ENCODE measurements at places on chromosomes 11 and 22.

DNA sequence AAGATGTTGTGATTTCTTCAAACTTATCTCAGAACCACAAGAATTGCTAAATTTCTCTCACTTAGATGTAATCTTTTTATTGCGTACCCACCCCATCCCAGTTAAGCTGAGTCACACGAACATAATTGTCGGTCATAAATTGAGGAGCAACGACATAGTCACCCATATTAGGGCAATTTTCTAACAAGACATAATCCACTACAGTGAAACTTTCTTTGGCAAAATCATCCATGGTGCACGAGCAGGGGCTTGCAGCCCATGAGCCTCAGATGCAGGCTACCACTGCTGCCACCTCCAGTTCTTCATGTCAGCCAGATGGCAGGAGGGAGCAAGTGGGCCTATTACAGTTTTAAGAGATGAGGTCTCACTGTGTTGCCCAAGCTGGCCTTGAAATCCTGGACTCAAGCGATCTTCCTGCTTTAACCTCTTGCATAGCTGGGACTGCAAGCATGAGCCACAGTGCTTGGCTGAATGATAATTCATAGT is 70.3 kb upstream of the GRK2 start:
- no peaks in the 10 kb centered on the region for H3K4me1 ChIP-seq
- H3K27ac ChIP-seq, result no peak overlapping the region
- no peak overlapping the region for H3K4me3 ChIP-seq

DNA sequence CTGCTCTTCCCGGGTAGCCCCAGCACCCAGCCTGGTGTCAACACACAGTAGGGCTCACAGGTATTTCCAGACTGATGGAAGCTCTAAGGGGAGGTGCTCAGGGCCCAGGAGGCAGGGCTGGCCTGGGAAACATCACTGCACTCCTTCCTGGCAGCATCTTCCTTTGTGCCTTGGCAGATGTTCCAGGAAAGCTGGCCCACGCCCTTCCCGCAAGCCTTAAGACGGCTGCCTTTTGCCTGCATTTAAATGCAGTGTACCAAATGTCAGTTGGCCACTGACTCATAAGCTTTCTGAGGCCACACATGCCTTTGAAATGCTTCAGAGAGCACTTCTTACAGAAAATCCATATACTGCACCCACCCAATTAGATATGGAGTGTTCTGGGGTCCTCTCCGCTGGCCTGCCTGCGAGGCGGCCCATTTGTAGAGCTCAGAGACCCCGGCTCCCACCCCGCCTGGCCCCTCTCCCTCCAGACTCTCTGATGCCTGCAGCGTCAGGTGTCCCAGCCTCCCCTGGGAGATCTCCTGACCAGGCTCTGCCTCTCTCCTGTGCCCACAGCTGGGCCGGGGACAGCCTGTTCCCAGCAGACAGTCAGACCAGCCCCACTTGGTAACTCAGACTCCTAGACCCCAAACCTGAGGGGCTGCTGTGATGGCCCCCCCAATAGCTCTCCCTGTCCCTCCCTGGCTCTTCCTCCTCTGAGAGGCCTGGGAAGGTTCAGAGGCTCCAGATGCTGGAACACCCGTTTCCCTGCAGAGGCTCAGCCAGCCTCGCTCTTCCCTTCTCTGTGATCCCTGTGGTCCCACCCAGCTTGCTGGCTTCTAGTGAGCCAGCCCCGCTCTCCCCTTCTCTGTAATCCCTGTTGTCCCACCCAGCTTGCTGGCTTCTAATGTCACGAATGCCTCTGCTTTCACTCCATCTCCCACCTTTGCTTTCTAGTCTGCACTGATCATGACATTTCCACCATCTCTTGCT is 47.6 kb upstream of the THY1 start:
- H3K4me3 ChIP-seq, result no peak overlapping the region
- DNase-seq, result no peak
- no peaks in the 10 kb centered on the region for H3K27me3 ChIP-seq
- no peak overlapping the region for H3K27ac ChIP-seq
- H3K4me1 ChIP-seq, result no peaks in the 10 kb centered on the region

DNA sequence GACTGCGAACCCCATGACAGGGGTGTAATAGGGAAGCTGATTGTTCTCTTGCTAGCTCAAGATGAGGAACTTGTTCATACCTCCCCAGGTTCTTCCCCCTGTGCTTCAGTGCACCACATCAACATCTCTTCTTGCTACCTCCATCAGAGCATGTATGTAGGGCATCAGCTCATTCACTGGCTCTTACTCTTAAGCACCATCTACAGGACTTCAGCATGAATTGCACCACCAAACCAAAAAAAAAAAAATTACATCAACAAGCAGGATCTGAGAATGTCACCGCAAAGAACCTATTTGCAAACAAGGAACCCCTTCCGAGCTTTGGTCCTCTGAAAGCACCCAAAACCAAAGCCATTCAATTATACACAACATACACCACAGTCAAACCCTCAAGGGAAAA is 2226.5 kb upstream of the RAG2 start:
- no peaks in the 10 kb centered on the region for H3K4me1 ChIP-seq
- H3K27ac ChIP-seq, result no peak overlapping the region
- H3K27me3 ChIP-seq, result no peaks in the 10 kb centered on the region
- no peak overlapping the region for H3K4me3 ChIP-seq
- DNase-seq, result peak; percentile 15
- no peaks in the 10 kb centered on the region for H3K36me3 ChIP-seq

GRCh38 chr11:77401486-77402217 is 72.2 kb downstream of the PAK1 start:
- no peaks in the 10 kb centered on the region for H3K36me3 ChIP-seq
- H3K4me3 ChIP-seq, result no peak overlapping the region
- no peak for DNase-seq
- no peaks in the 10 kb centered on the region for H3K27me3 ChIP-seq
- 0 out of 2 replicates have a peak, but pooled peaks cover 3% of the 10 kb centered on the region for H3K4me1 ChIP-seq
- H3K27ac ChIP-seq, result no peak overlapping the region

GRCh38 chr11:20342347-20343141 is 21.0 kb upstream of the HTATIP2 start:
- H3K27me3 ChIP-seq, result no peaks in the 10 kb centered on the region
- no peak overlapping the region for H3K27ac ChIP-seq
- no peaks in the 10 kb centered on the region for H3K4me1 ChIP-seq
- no peak overlapping the region for H3K4me3 ChIP-seq
- DNase-seq, result no peak

DNA sequence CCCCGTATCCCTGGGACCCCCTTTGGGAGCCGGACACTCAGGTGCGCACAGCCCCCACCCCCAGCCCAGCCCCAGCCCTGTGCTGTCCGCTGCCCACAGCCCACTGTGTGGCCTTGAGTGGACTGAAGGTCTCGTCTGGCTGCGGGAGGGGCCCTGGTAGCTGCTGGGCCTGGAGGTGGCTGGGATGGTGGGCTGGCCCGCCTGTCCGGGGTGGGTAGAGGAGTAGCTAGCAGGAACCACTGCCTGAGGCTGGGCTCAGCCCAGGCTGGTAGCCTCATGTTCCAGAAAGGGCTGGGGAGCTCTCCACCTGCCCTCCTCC is 4.6 kb upstream of the MUC6 start:
- H3K27me3 ChIP-seq, result peaks cover 92% of the 10 kb centered on the region
- no peak overlapping the region for H3K27ac ChIP-seq
- no peaks in the 10 kb centered on the region for H3K4me1 ChIP-seq
- no peak for DNase-seq

DNA sequence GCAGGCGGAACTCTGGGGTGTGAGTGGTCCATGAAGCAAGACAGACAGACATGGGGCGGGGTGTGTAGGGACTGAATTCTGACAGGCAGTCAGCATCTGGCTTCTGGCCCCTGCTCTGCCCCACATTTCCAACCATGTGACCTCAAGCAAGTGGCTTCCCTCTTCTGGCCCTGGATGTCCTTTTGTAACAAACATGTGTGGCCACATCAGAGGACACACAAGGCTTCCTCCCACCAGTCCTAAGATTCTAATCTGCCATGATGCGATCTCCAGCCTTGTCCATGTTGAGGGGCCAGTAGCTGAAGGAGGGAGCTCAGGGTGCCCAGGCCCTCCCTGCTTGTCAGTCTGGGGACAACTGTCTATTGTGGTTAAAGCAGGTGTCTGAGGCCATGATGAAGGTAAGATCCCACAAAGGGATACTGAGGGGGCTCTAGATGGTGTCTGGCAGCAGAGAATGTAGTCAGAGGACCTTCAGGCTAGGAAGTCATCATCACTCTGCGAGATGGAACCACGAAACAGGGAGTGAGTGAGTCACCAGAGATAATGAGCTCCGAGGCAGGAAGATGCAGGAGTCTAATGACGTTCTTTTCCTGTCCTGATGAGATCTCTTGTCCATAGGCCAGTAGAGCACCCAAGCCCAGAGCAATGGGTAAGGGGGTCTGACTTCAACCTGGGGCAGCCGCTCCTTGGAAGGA is 27.4 kb downstream of the DRD2 start:
- no peak overlapping the region for H3K27ac ChIP-seq
- H3K36me3 ChIP-seq, result no peaks in the 10 kb centered on the region
- no peak overlapping the region for H3K4me3 ChIP-seq
- H3K4me1 ChIP-seq, result no peaks in the 10 kb centered on the region
- DNase-seq, result no peak

- no peaks in the 10 kb centered on the region for H3K27me3 ChIP-seq
- H3K36me3 ChIP-seq, result no peaks in the 10 kb centered on the region
- peak; percentile 58 for DNase-seq
These were observed 421.6 kb downstream of the METTL15 start for GRCh38 chr11:28529540-28530410.

DNA sequence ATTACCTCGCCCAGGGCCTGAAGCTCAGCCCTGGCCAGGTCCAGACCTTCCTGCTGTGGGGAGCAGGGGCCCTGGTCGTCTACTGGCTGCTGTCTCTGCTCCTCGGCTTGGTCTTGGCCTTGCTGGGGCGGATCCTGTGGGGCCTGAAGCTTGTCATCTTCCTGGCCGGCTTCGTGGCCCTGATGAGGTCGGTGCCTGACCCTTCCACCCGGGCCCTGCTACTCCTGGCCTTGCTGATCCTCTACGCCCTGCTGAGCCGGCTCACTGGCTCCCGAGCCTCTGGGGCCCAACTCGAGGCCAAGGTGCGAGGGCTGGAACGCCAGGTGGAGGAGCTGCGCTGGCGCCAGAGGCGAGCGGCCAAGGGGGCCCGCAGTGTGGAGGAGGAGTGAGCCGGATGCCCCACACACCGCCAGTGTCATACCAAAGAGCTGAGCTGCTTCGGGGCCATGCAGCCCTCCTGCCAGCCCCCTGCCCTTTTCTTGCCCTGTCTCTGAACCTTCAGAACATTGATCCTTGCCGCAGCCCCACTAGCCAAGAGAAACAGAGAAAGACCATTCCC is 2.4 kb upstream of the TMEM132A start:
- H3K36me3 ChIP-seq, result peaks cover 11% of the 10 kb centered on the region
- peaks cover 12% of the 10 kb centered on the region for H3K4me1 ChIP-seq
- H3K4me3 ChIP-seq, result no peak overlapping the region
- DNase-seq, result no peak

GRCh38 chr11:13465909-13466371 is 2.9 kb upstream of the BTBD10 start:
- peak; percentile 34 for DNase-seq
- no peaks in the 10 kb centered on the region for H3K27me3 ChIP-seq
- no peak overlapping the region for H3K27ac ChIP-seq
- H3K4me1 ChIP-seq, result peaks cover 10% of the 10 kb centered on the region
- H3K36me3 ChIP-seq, result no peaks in the 10 kb centered on the region

DNA sequence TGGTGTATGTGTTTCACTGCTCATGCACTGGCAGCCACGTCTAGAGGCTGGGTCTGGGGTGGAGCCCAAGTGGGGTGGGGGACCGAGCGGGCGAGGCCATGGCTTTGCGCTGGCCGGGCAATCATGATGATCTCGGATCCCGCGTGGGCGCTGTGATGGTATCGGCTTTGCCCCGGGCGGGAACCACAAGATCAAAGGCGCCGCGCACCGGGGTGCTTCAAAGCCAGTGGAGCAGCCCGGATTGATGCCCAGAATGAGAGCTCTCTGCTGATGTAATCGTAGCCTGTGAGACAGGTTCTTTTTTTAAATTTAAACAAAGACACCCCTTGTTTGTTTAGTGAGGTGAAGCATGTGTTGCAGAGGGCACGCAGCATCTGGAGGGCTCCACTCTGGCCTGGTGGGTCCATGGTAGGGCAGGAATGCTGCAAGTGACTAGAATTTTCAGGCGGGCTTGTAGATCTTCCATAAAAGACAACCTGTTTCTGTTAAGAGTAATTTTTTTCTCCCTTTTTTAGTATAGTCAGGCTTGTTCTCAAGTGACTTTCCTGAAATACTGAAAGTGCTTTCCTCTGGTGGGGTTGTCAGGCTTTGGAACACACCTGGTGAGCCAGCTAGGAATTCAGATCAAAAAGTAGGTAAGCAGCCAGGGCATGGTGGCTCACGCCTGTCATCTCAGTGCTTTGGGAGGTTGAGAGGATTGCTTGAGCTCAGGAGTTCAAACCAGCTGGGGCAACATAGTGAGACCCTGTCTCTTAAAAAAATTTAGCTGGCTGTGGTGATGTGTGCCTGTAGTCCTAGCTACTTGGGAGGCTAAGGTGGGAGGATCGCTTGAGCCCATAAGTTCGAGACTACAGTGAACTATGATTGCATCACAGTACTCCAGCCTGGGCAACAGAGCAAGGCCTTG is 40.7 kb downstream of the ZNRF3 start:
- H3K4me3 ChIP-seq, result no peak overlapping the region
- H3K4me1 ChIP-seq, result no peaks in the 10 kb centered on the region
- no peaks in the 10 kb centered on the region for H3K27me3 ChIP-seq
- no peak overlapping the region for H3K27ac ChIP-seq
- no peak for DNase-seq

GRCh38 chr11:13440100-13440855 is 22.7 kb downstream of the BTBD10 start:
- no peak overlapping the region for H3K4me3 ChIP-seq
- H3K36me3 ChIP-seq, result no peaks in the 10 kb centered on the region
- no peaks in the 10 kb centered on the region for H3K4me1 ChIP-seq
- no peak for DNase-seq
- H3K27me3 ChIP-seq, result no peaks in the 10 kb centered on the region
- no peak overlapping the region for H3K27ac ChIP-seq

GRCh38 chr22:24333301-24333700 is 62.7 kb downstream of the SPECC1L start:
- no peaks in the 10 kb centered on the region for H3K4me1 ChIP-seq
- H3K27me3 ChIP-seq, result no peaks in the 10 kb centered on the region
- H3K36me3 ChIP-seq, result 0 out of 2 replicates have a peak, but pooled peaks cover 7% of the 10 kb centered on the region
- no peak for DNase-seq
- no peak overlapping the region for H3K4me3 ChIP-seq
- no peak overlapping the region for H3K27ac ChIP-seq

- H3K36me3 ChIP-seq, result no peaks in the 10 kb centered on the region
- H3K27ac ChIP-seq, result no peak overlapping the region
- no peaks in the 10 kb centered on the region for H3K4me1 ChIP-seq
- H3K27me3 ChIP-seq, result no peaks in the 10 kb centered on the region
These were observed 391.5 kb downstream of the CADM1 start for GRCh38 chr11:115112754-115113153.

GRCh38 chr22:38285018-38285417 is 12.2 kb upstream of the TMEM184B start:
- H3K36me3 ChIP-seq, result no peaks in the 10 kb centered on the region
- no peak overlapping the region for H3K4me3 ChIP-seq
- no peak overlapping the region for H3K27ac ChIP-seq
- no peaks in the 10 kb centered on the region for H3K4me1 ChIP-seq
- no peak for DNase-seq

DNA sequence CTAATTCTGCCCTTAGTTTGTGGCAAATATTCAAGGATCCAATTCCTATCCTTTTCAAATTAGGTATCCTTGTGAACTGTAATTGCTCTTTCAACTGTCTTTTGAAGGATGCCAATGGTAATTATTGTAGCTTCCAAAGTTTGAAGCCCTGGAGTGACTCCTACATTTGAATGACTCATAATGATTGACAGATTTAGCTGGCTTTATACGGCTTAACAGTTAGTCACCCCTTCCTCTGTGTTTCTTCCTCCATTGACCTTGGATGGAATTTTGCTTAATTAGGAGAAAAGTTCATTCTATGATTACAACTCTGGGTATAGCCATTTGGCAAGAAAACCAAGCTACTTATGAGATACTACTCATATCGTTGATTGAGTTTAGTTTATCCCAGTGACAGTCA is 639.3 kb upstream of the KIRREL3 start:
- no peaks in the 10 kb centered on the region for H3K27me3 ChIP-seq
- H3K27ac ChIP-seq, result no peak overlapping the region
- H3K4me1 ChIP-seq, result peaks cover 19% of the 10 kb centered on the region
- H3K4me3 ChIP-seq, result no peak overlapping the region

All from MM.1S (cell line).